Fibroblast of skin of scalp (primary cell): ENCODE measurements at places on chromosomes 13 and 19.

DNA sequence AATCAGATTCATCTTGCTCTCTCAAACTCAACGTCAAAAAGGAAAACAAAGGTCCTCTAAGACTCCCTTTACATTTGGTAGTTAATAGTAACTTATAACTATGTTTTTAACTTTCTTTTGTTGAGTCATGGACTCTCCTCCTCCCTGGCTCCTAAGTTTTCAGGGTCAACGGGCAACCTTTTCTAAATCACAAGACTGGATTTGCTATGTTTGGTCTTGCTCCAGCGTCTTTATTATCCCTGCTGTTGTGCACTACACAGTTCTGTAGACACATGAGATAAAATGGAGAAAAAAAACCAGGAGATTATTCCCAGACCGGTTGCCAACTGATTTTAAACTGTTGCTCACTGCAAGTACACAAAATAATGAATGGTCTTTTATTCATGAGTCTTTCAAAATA is 1.9 kb upstream of the ITM2B start:
- no peak for DNase-seq

DNA sequence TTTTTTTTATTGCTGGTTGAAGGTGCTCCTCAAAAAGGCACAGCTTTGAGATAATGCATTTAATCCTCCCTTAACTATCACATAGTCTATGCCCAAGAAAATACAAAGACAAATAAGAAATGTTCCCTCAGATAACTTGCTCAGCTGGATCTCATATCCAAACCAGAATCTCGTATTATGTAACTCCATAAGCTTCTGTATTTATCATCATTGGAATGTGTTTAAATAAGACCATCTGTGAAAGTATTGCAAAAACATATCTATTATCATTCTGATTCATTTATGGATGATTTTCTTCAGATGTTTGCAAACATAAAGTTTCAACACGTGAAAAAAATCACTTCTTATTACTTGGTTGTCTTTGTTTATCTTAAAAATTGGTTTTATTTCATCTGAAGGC is 190.9 kb downstream of the IRS2 start:
- peak; percentile 68 for DNase-seq

DNA sequence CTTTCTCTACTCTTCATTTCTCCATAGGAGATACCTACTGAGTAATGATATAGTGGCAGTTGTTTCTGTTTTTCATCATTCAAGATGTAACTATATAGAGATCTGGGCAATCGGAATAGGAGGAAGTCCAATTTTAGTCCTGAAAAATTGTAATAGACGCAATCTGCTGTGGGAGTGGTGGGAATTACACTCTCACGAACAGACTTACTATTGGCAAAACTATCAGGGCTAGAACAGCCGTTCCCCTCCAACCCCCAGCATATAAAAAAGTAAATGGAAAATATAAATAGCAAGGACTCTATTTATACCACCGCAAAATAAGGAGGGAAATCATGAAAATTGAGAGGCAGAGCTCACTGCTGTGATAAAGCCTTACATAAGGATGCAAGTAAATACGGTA is 330.1 kb downstream of the FGF14 start:
- DNase-seq = no peak

- DNase-seq = no peak
Measured at GRCh38 chr13:42526804-42527203, 47.1 kb upstream of the TNFSF11 start.

DNA sequence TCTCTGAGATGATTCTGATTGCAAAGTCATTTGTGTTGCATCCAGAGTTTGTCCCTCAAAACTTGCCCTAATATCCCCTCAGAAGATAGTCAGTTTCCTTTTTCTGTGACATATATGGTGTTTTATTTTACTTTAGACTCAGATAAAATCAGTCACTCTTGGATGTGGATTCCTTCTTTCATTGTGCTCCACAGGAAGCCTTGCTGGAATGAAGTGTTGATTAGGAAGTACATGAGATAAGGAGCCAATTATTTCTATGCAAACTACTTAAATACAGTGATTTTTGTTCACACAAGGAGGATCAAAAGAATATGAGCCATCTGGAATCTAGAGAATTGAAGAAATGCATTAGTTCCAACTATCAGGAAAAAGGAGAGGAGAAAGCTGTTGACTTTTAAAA is 107.6 kb upstream of the RXFP2 start:
- no peak for DNase-seq

- DNase-seq = no peak
Measured at GRCh38 chr19:14719162-14719561, 29.3 kb downstream of the ZNF333 start.

GRCh38 chr13:99819967-99820366 is 151.6 kb downstream of the ZIC5 start:
- DNase-seq = no peak

- DNase-seq = no peak
Measured at GRCh38 chr13:29791508-29791907, 58.9 kb downstream of the UBL3 start.

DNA sequence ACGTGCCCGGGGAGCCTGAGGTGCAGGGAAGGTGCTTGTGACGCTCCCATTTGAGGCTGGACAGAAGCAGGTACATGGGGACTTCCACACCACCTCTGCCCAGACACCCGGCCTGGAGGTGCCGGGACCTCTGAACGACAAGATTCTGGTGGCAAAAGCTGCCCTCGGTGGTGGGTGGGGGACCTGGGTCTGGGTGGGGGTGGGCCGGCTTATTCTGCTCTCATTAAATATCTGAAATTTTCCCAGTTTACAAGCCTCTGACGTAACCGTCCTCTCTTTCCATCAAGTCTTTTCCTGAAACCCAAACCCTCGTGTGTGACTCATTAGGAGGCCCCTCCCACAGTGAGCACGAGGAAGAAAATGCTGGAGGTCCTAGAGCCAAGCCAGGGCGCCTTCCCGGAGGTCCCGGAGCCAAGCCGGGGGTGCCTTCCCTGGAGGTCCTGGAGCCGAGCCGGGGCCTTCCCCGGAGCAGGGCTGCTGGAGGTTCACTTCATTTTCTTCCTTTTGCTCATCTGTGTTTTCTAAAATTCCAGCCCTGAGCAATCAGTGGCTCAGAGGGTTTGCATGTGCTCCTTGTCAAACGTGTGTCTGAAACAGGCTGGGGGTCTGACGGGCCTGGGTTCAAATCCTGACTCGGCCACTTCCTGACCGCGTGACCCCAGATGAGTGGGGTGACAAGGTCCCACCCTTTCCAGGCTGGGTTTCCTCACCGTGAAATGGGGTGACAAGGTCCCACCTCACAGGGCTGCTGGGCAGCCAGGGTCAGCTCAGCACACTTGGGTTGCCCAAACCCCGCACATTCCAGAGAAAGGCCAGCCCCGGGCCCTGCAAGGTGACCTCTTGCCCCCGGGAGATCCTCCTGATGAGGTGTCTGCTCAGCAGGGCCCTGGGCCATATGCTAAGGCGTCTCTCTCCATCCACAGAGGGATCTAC is 10.0 kb downstream of the CFD start:
- DNase-seq = peak; percentile 98

- DNase-seq = no peak
Measured at GRCh38 chr13:49596221-49596620, 10.9 kb upstream of the RCBTB1 start.

GRCh38 chr13:25371875-25372283 is at the start of gene ATP8A2:
ATP8A2 (plus strand) TSS chr13:25371974; CDS start chr13:25372213, 239 bp downstream.
- DNase-seq = no peak
